ENCODE measurements at places on chromosomes 5 and 9. TPM values are rescaled to one million over a fixed set of nuclear protein-coding genes. Genes with fewer than 3 reads are reported as not detected.
A peak's percentile ranks its signal among the peaks of the same experiment; 100 is the strongest.

DNA sequence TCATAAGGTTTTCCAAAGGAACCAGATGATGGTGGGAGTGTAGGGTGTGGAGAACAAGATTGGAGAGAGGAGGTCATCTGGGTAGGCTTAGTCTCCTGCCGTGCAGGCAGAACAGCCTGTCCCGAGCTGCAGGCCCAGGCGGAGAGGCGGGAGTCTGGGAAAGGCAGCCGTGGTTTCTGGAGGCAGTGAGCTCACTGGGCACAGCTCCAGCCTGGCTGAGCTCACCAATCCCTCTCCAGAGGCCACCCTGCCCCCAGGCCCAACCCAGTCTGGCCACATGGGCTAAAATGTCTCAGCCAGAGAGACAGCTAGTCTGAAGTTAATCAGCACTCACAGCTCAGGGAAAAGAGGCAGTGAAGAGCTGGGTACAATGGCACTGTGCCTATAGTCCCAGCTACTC is 12.3 kb downstream of the P4HA2 start:
- no peak overlapping the region for H3K4me3 ChIP-seq
- no peaks in the 10 kb centered on the region for H3K27me3 ChIP-seq
- peaks cover 3% of the 10 kb centered on the region for H3K4me1 ChIP-seq
- DNase-seq, result peak; percentile 88
- peak overlapping the region; percentile 78 for H3K27ac ChIP-seq
- peaks cover 22% of the 10 kb centered on the region for H3K36me3 ChIP-seq

ELAVL2 gene
- 1.7 TPM for total RNA-seq

- no peaks in the 10 kb centered on the region for H3K36me3 ChIP-seq
- no peak for DNase-seq
- H3K27me3 ChIP-seq, result no peaks in the 10 kb centered on the region
- H3K27ac ChIP-seq, result no peak overlapping the region
- no peak overlapping the region for H3K4me3 ChIP-seq
Measured at GRCh38 chr9:90843525-90843924, 41.9 kb downstream of the SYK start.

GRCh38 chr5:83724001-83724400 is 3.3 kb upstream of the HAPLN1 start:
- DNase-seq, result no peak
- H3K27ac ChIP-seq, result no peak overlapping the region
- H3K4me3 ChIP-seq, result no peak overlapping the region
- H3K4me1 ChIP-seq, result peaks cover 11% of the 10 kb centered on the region

DNA sequence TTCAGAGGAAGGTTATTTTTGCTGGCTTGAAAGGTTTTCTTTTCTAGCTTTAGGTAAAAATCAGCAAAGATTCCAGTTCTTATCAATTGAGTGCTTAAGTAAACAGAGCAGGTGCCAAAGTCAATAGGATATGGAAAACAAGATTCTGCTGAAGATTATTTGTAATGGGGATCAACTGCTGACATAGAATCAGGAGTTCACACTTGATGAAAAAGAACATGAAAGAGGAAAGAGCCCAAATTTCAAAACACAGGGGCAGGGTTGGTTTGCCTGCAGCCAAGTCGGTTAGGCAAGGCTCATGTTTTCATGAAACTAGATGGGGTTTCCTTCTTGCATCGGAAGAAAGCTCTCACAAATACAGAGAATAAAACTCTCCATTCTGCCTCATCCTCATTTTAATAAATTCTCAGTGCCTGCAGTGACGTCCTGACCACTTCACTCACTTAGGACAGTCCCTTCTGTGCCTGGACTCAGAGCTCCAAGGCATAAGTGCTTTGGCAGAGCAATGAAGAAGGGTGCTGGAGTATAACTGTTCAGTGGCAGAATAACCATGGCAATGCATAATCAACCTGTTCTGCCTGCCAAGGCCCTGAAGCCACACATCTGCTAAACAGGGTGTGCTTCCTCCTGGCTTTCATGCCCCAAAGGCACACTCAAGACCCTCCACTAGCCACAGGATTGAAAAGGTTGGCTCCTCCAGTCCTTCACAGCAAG is 179.6 kb downstream of the GNAQ start:
- peaks cover 14% of the 10 kb centered on the region for H3K4me1 ChIP-seq
- H3K4me3 ChIP-seq, result no peak overlapping the region
- H3K27me3 ChIP-seq, result no peaks in the 10 kb centered on the region
- no peaks in the 10 kb centered on the region for H3K36me3 ChIP-seq

CDKN2A gene
- total RNA-seq, result 4.8 TPM

DNA sequence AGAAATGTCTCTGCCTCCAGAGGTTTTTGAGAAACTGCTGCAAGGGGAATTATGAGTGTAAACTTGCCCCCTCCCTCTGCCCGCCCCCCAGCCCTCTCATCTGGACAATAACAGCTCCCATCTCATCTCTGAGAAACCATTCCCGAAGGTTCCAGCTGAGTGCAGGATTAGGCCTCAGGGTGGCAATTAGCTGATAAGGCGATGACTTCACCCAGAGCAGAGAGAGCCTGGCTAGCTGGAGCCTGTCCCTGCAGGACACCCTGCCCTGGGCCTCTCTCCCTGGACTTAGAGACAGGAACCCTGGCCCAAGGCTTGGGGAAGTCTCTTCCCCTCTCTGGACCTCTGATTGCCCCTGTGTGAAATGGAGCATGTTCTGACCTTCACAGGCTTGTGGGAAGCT is 45.7 kb upstream of the HAND1 start:
- no peak overlapping the region for H3K4me3 ChIP-seq
- H3K27ac ChIP-seq, result no peak overlapping the region
- H3K27me3 ChIP-seq, result peaks cover 6% of the 10 kb centered on the region

DNA sequence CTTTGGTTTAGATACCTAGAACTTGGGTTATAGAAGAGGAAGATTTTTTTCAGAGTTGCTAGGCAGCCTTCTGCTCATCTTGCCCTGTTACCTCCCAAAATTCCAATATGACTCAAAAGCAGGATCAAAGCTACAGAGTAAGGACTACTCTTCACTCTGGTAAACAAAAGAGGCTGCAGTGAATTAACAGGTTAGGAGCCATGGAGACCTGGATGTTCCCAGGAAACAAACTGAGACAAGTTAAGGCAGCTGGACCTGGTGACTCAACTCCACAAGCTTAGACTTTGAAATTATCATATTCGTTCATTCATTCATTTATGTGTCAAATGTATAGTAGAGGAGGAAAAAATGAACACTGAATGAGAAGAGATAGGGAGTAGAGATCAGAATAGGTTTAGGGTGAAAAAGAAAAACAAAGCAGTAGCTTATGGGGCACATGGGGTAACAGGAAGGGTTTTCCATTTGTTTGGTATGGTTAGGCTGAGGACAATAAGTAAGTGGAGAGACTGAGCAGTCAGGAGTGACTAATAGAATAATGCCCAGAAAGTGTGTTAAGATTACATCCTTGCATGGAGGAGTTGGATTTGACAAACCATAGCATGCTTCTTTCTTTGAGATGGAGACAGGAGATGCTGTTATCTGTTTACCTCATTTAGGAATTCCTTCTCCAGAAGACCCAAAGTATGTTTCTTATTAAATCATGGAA is 464.0 kb upstream of the ZNF608 start:
- H3K27ac ChIP-seq, result no peak overlapping the region
- no peak for DNase-seq
- no peaks in the 10 kb centered on the region for H3K4me1 ChIP-seq
- H3K27me3 ChIP-seq, result no peaks in the 10 kb centered on the region
- H3K36me3 ChIP-seq, result no peaks in the 10 kb centered on the region

MYOT gene
- total RNA-seq, result 0.48 TPM

GRCh38 chr9:135928731-135929655 is 21.6 kb upstream of the CAMSAP1 start:
- no peak overlapping the region for H3K4me3 ChIP-seq
- peaks cover 9% of the 10 kb centered on the region for H3K36me3 ChIP-seq
- no peaks in the 10 kb centered on the region for H3K4me1 ChIP-seq
- no peak overlapping the region for H3K27ac ChIP-seq
- DNase-seq, result no peak
- H3K27me3 ChIP-seq, result no peaks in the 10 kb centered on the region

GRCh38 chr9:33404788-33405362 is 2.5 kb upstream of the AQP7 start:
- no peaks in the 10 kb centered on the region for H3K4me1 ChIP-seq
- H3K27me3 ChIP-seq, result no peaks in the 10 kb centered on the region
- H3K4me3 ChIP-seq, result no peak overlapping the region
- no peak for DNase-seq
- no peaks in the 10 kb centered on the region for H3K36me3 ChIP-seq

SLC45A2 gene
- 0.40 TPM for total RNA-seq

DNA sequence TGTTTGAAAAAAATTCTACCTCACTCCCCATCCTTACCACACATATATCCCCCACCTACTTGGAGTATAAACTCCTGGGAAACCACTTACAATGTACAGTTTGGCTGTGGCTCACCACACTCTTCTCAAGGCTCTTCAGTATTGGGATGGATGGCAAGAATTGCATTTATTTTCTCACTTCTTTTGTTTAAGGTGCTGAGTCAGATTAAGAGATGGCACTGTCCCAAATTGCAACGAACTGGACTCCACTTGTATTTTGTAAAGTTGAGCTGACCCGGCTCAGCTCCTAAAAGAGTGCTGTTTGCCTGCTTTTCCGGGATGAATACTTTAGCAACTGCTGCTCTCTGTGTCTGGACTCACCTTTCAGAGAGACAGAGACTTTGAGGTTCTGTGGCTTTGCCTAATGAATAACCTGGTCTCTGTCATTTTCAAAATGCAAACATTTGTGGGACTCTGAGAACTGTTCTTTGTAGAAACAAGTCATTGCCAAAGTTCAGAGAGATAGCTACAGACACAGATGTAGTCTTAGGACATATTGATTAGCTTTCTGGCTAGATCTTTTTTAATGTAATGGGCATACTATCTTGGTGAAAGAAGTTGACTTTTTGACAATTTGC is 42.2 kb downstream of the PPP2R2B start:
- no peak overlapping the region for H3K27ac ChIP-seq
- no peaks in the 10 kb centered on the region for H3K4me1 ChIP-seq
- DNase-seq, result no peak
- no peaks in the 10 kb centered on the region for H3K27me3 ChIP-seq
- no peaks in the 10 kb centered on the region for H3K36me3 ChIP-seq

GRCh38 chr9:136297766-136298735 is 5.8 kb downstream of the CCDC187 start:
- no peak overlapping the region for H3K27ac ChIP-seq
- no peaks in the 10 kb centered on the region for H3K27me3 ChIP-seq
- no peaks in the 10 kb centered on the region for H3K36me3 ChIP-seq
- no peaks in the 10 kb centered on the region for H3K4me1 ChIP-seq
- no peak overlapping the region for H3K4me3 ChIP-seq

TMEM215 gene
- total RNA-seq, result 0.06 TPM

DNA sequence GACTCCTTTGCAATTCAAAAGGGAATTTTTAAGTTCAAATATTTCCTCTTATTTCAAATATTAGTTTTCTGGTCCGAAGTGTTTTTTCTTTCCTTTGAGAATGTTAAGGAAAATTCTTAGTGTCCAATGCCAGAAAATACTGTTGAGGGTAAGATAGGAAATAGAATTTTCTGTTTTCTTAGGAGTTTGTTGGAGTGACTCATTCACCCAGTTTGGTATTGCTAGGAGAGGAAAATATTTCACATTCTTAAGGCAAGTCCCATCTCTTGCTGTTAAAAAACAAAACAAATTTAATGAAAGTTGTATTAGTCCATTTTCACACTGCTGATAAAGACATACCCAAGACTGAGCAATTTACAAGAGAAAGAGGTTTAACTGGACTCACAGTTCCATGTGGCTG is 349.2 kb upstream of the ADAMTSL1 start:
- no peaks in the 10 kb centered on the region for H3K36me3 ChIP-seq
- H3K27me3 ChIP-seq, result no peaks in the 10 kb centered on the region
- no peak for DNase-seq
- no peaks in the 10 kb centered on the region for H3K4me1 ChIP-seq
- no peak overlapping the region for H3K27ac ChIP-seq

DNA sequence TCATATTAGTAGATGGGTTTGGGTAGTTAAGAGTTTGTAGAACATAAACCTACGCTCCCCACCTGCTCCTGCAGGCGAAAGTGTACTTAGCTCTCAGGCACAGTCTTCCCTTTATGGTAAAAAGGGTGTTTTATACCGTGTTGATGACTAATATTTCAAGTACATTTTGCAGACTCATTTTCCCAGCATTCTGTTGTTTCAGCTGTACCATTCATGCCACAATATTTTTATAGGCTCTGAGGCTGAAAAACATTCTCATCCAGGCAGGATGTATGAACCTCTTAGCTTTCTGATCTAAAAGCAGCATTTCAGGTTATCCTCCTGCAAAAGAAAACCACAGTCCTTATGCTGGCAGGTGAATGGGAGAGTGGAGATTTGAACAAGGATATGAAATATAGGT is 231.4 kb downstream of the NR2F1-AS1 start:
- H3K27ac ChIP-seq, result no peak overlapping the region
- no peaks in the 10 kb centered on the region for H3K36me3 ChIP-seq
- H3K4me3 ChIP-seq, result no peak overlapping the region

GRCh38 chr5:148897842-148898241 is 71.4 kb downstream of the ADRB2 start:
- H3K27ac ChIP-seq, result no peak overlapping the region
- H3K27me3 ChIP-seq, result no peaks in the 10 kb centered on the region
- no peak overlapping the region for H3K4me3 ChIP-seq
- no peaks in the 10 kb centered on the region for H3K36me3 ChIP-seq
- no peak for DNase-seq

DNA sequence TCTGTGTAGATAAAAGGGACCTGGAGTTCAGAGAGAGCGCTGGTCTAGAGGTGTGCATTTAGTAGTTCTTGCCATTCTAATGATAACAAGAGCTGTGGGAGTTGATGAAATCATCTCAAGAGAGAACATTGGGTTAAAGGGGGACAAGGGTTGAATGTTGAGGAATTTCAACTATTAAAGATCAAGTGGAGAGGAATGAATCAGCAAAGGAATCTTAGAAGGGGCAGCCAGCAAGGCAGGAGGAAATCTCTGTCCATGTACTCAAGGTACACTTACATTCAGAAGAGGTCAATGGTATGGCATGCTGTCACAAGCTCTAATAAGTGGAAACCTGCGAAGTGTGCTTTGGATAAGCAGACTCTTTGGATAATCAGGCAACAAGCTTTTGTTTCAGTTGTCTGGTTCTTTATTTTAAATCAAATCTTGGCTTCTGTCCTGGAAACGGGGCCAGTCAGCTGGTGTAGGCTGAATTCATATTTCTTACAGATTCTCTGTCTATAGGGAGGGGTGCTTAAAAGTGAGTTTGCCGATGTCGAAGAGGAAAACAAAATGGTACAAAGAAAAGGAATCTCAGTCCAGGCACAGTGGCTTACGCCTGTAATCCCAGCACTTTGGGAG is 320.5 kb upstream of the CD180 start:
- no peaks in the 10 kb centered on the region for H3K27me3 ChIP-seq
- no peak overlapping the region for H3K27ac ChIP-seq
- DNase-seq, result peak; percentile 79
- H3K4me3 ChIP-seq, result no peak overlapping the region
- no peaks in the 10 kb centered on the region for H3K36me3 ChIP-seq

- no peak overlapping the region for H3K4me3 ChIP-seq
- H3K27me3 ChIP-seq, result peaks cover 7% of the 10 kb centered on the region
- H3K27ac ChIP-seq, result no peak overlapping the region
- DNase-seq, result peak; percentile 68
- H3K36me3 ChIP-seq, result no peaks in the 10 kb centered on the region
Measured at GRCh38 chr5:171342362-171343111, 33.5 kb downstream of the TLX3 start.

SCAI gene
- total RNA-seq, result 39.9 TPM

GRCh38 chr9:120405860-120406259 is 174.1 kb downstream of the CDK5RAP2 start:
- DNase-seq, result no peak
- H3K4me3 ChIP-seq, result no peak overlapping the region
- H3K36me3 ChIP-seq, result peaks cover 34% of the 10 kb centered on the region
- H3K27ac ChIP-seq, result no peak overlapping the region
- no peaks in the 10 kb centered on the region for H3K27me3 ChIP-seq
